ENCODE measurements at places on chromosomes 2 and 18.

DNA sequence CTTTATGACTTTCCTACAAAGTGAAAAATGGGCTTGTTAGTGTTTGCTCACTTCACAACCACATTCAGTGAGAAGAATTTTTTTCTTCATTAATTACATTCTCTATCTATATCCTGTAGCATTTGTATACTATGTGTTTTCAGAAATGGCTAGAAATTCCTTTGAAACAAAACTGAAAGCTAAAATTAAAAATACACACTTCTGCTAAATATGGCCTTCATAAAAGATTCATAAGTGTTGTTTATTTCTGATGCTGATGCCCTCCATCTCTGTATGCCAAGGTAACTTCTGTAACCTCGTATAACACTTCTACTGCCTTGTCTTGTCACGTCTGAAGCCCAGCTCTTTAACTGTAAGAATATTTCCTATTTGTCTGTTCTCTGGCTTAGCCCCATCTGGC, 59.8 kb downstream of the PMAIP1 start:
- DNase-seq: no peak

GRCh38 chr2:72603481-72603880, 222.4 kb downstream of the EXOC6B start:
- DNase-seq: no peak

DNA sequence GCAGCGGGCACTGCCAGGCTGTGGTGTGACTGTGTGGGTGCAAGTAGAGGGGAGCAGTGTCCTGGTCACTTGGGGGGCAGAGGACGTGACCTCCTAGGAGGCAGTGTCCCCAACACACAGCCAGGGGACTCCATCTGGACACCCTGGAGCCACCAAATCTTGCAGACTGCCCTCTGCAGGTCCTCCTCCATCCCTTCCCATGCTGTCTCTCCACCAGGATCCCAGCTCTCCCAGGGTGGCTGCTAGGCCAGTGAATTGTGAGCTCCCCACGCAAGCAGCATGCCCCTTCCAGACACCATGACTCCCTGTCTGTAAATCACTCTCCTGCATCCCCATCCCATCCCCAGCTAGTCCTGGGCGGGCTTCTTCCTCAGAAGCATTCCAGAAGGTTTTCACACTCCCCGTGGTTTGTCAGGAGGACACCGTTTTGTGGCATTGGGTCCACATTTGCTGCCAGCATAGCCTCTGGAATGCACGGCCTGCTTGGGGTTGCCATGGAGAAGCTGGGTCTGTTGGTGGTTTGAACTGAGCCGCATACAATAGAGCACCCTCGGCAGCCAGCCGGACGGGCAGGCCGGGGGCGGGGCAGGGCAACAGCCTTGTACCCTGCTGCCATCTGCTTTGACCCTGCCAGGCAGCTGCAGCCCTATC, 210.7 kb downstream of the KLHL29 start:
- no peak for DNase-seq

DNA sequence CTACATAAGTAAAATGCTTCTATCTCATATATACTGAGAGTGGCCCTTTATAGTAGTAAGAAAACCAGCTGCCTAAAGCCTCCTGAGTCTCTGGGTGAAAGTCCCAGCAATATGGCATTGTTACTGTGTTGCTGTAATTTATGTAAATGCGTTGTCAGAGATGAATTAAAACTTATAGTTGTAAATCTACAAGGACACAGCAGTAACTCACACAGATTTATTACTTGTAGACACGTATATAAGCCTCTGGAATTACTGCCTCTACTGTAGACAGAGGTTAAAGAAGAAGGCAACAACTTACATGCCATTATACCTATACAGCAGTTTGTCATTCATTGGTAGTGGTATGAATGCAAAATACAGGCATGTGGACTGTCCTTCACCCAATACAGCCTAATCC, 169.1 kb upstream of the BOD1L2 start:
- DNase-seq: no peak

DNA sequence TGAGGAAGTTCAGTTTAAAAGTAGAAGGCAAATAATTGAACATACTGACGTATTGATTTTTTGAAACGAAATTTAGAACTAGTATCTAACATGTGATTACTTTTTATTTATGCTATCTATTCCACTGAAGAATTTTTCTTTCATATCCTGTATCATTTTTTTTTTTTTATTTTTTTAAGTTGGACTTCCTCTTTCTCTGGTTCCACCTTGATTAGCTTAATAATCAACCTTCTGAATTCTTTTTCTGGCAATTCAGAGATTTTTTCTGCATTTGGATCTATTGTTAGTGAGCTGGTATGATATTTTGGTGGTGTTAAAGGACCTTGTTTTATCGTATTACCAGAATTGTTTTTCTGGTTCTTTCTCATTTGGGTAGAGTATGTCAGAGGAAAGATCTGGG, 411.2 kb downstream of the SOX11 start:
- DNase-seq: no peak

DNA sequence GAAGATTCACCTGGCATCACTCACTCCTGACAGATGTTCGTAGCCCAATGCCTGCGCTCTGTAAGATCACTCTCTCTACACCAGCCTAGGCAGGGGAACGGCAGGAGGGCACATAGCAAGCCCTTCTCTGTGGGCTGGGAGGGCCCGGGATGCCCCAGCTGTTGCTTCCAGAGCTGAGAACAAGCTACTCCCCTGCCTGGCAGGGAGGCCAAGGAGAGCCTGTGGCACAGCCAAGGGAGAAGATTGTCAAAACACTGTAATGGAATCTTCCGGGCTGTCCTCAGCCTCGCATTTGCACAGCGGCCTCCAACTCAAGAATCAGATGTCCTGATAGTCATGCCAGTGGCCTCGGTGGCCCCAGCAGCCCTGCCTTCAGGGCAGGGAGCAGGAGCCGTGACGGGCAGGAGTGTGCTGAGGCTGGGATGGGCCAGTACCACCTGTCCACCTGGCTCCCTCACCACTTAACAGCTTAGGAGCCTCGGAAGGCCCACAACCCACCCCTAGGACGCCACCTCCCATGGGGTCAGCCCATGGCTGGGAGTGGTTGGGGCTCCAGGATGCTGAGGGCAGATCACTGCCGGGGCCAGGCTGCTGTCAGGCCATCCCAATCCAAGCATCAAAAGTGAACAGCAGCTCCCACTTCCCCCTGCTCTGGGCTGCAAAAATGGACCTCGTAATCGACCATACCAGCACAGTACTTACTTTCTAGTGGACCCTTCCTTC, 21.9 kb upstream of the SLC35F6 start:
- DNase-seq: no peak

DNA sequence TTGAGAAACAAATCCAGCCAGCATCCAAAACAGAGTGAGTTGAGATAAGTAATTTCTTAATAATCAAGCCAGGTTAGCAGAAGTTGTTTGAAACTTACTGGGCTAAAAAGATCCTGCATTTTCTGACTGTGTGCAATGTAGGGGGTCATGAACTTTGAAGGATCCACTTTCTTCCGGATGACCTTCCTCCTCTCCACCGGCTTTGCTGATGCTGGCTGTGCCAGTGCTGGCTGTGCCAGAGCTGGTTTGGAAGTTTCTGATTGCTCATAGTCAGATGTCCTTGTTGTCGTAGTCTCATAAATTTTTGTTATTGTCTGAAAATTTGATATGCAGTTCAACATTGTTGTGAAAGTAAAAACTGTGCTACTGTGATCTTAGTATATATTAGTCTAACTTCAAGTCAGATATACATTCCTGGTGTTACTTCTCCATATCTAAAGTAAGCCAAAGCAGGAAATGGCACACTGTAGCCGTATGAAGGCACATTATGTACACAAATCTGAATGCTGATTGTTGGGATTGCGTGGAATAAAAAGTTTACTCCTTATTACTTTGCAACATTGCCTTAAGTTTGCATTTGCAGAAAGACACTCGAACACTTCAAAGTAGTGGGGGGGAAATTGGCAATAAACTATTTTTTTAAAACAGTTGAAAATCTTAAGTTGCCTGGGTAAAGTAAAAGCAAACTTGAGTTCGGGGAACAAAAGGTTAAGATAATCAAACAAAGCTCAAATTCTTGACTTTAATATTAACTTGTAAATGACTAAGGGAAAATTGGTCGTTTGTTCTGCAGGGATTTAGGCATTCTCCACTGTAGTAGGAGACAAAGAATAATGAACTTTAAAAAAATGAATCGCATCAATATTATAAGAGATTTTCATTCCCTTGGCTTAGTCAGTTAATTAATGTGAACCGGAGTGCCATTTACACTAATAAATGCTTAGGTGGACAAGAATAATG, 6.4 kb downstream of the NEB start:
- no peak for DNase-seq

- no peak for DNase-seq
Measured at GRCh38 chr2:111618978-111619902, 264.8 kb downstream of the ANAPC1 start.

- no peak for DNase-seq
Measured at GRCh38 chr2:101817481-101817880, 120.0 kb downstream of the MAP4K4 start.

GRCh38 chr2:139177041-139177440, 396.9 kb upstream of the NXPH2 start:
- DNase-seq: no peak

DNA sequence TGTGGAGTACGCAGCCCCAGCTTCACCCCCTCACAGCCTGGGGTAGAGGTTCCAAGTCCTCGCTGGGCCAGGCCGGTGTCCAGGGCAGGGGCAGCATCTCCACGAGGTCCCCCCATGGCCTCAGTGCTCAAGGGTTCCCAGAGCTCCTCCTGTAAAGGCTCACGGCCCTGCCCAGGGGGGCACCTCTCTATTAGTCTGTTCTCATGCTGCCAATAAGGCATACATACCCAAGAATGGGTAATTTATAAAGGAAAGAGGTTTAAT, 38.8 kb downstream of the TDRD15 start:
- no peak for DNase-seq

DNA sequence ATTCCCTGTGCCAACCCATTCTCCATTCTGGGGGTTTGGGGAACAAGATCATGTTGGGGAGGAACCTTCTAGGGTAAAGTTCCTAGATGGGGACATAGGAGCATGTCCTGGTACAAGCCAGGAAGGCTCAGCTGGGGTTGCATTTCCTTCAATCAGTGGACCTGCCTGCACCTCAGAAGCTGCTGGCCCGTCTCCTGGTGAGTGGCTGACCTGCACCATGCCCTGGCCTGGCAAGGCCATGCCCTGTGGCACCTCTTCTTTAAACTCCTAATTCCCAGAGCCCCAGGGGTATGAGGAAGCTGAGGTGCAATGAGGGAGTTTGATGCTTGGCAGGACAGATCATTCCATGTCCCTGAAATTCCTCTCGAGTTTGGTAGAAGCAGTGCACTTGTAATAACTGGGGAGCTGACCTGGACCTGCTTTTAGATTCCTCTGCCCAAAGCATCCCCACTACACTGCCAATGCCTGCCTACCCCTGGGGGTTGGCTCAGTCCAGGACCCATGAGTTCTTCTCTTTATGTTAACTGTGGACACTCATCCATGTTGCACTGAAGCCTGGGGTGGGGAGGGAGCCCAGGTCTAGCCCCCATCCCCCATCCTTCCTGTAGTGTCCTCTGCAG, 25.3 kb downstream of the MROH2A start:
- no peak for DNase-seq

All from stimulated activated CD4-positive, alpha-beta T cell treated with anti-CD3 and anti-CD28 coated beads, TNF-alpha, amount 100 ng/mL, for 1 hour (primary cell).